Type B pancreatic cell (in vitro differentiated cells): ENCODE measurements at places on chromosomes 11 and 22. TPM values are rescaled to one million over a fixed set of nuclear protein-coding genes. Genes with fewer than 3 reads are reported as not detected.

- DNase-seq: no peak
- no peaks in the 10 kb centered on the region for H3K27me3 ChIP-seq
- no peak overlapping the region for H3K4me3 ChIP-seq
- no peaks in the 10 kb centered on the region for H3K4me1 ChIP-seq
Measured at GRCh38 chr11:104343578-104343977, 179.6 kb upstream of the PDGFD start.

- no peak for DNase-seq
- H3K27ac ChIP-seq: no peak overlapping the region
- H3K36me3 ChIP-seq: no peaks in the 10 kb centered on the region
- H3K4me1 ChIP-seq: peaks cover 8% of the 10 kb centered on the region
- no peaks in the 10 kb centered on the region for H3K27me3 ChIP-seq
Measured at GRCh38 chr22:31610611-31611010, 51.4 kb downstream of the PISD start.

The IGSF9B gene
- 6.6 and 10.6 TPM in 2 replicates for total RNA-seq

GRCh38 chr22:28801845-28802594 lies 1.7 kb upstream of the XBP1 start:
- H3K27me3 ChIP-seq: no peaks in the 10 kb centered on the region
- H3K4me1 ChIP-seq: peaks cover 28% of the 10 kb centered on the region
- H3K4me3 ChIP-seq: peak overlapping the region; percentile 83
- H3K27ac ChIP-seq: peak overlapping the region; percentile 87
- peaks cover 15% of the 10 kb centered on the region for H3K36me3 ChIP-seq
- DNase-seq: no peak

DNA sequence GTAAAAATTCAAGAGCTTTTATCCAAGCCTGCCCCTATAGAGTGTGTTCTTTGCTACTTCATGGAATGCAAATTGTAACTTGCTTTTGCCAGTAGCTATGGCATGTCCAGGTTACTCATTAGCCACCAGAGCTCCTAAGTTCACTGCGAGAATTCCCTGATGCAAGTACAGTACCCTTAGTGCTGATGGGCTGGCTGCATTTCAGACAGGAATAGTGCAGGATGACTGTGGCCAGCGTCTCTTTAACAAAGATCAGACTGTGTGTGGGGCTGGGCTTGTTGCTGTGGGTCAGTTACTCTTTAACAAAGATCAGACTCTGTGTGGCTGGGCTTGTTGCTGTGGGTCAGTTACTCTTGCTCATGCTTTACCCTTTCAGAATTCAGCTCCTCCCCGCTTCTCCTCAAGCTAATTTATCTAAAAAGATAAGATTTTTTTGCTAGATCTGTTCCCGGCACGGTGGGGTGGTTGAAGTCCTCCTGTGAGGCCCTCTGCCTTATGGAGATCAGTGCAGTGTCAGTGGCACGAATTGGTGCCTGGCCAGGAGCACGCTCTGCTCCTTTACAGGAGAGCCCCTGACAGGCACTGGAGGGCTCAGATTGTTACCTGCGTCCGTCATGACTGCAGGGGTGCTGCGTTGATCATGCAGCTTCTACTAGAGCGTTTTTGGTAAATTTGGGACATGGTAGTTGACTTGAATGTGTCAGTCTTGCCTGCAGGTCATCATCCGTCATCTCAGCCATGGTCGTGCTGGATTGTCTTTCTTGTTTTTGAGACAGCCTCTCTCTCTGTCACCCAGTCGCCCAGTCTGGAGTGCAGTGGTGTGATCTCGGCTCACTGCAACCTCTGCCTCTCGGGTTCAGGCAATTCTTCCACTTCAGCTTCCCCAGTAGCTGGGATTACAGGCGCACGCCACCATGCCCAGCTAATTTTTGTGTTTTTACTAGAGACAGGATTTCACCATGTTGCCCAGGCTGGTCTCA lies 27.0 kb downstream of the AP2A2 start:
- peaks cover 43% of the 10 kb centered on the region for H3K4me1 ChIP-seq
- no peaks in the 10 kb centered on the region for H3K27me3 ChIP-seq
- DNase-seq: no peak

The GLB1L2 gene
- total RNA-seq: 5.5 and 11.6 TPM in 2 replicates

DNA sequence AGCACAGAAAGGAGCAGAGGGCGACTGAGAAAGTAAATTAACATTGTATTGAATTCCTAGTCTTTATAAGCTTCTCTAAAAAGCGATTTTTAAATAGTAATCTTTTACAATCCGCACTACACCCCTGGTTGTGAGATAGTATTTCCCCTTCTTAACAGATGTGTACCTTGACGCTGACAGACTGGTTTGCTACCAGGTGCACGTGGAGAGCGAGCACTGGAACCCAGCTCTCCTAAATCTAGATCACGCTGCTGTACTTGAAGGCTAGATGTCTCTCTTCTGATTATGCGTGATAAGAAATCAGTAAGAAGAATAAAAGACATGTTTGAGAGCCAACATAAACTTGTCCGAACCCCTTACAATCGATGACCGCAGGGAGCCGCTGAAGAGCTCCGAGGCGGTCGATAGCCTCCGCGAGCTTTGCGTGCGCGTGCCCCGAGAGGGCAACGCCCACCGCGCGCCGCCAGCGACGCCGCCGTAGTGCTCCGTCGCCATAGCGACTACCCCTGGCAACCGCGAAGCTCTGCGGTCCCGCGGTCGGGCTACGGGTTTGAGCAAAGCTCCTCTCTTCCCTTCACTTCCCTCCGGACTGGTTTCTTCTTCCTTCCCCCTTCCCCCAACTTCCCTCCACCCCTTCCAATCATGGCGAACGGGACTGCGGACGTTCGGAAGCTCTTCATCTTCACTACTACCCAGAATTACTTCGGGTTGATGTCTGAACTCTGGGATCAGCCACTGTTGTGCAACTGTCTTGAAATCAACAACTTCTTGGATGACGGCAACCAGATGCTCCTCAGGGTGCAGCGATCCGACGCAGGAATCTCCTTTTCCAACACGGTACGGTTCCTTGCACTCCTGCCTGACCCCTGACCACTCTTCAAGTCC lies at the start of gene DYNC2H1:
Gene DYNC2H1, plus strand, starts transcription at position 494 of the 885 bp plus-strand sequence. Its CDS starts 149 bp downstream, at position 643.
- DNase-seq: peak; percentile 91
- H3K36me3 ChIP-seq: peaks cover 3% of the 10 kb centered on the region
- H3K27ac ChIP-seq: peak within 1 kb of the TSS; percentile 94
- peaks cover 16% of the 10 kb centered on the region for H3K4me1 ChIP-seq

The MS4A15 gene
- total RNA-seq: 0.27 TPM in 1 of 2 replicates, not detected in the other

The HSPB2 gene
- not detected in 2 replicates for total RNA-seq

The CRYBB3 gene
- not detected in 2 replicates for total RNA-seq

The OR2D2 gene
- total RNA-seq: 0.27 TPM in 1 of 2 replicates, not detected in the other

DNA sequence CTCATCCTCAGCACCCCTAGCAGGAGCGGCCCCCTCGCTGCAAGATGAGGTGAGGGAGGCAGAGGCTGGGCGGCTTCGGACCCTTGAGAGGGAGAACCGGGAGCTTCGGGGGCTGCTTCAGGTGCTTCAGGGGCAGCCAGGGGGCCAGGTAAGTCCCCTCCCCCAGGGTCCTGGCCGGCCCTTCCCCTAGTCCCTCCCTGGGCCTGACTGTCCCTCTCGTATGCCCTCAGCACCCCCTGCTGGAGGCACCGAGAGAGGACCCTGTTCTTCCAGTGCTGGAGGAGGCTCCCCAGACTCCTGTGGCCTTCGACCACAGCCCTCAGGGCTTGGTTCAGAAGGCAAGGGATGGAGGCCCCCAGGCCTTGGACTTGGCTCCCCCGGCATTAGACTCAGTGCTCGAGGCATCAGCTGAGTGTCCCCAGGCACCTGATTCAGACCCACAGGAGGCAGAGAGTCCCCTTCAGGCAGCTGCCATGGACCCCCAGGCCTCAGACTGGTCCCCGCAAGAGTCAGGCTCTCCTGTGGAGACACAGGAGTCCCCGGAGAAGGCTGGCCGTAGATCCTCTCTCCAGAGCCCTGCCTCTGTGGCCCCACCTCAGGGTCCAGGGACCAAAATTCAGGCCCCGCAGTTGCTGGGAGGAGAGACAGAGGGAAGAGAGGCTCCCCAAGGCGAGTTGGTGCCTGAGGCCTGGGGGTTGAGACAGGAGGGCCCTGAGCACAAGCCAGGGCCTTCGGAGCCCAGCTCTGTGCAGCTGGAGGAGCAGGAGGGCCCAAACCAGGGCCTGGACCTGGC lies 4.0 kb downstream of the CCDC88B start:
- H3K27ac ChIP-seq: no peak overlapping the region
- peaks cover 7% of the 10 kb centered on the region for H3K4me1 ChIP-seq
- no peaks in the 10 kb centered on the region for H3K36me3 ChIP-seq
- H3K27me3 ChIP-seq: peaks cover 4% of the 10 kb centered on the region
- no peak overlapping the region for H3K4me3 ChIP-seq

The CABP4 gene
- total RNA-seq: not detected in 2 replicates

DNA sequence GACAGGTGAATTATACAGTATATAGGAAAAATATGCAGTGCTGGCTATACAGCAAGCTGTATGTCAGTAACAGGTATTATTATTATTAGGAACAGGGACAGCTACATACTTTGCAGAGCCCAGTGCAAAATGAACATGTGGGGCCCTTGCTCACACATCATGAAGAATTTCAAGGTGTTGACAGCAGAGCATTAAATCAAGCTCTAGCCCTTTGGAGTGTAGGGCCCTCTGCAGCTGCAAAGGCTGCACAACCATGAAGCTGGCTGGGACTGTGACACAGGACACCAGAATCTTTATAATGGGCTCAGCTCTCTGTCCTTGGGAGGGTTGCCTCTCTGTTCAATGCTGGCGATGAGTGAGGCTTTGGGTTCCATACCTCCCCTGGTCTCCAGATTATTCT lies 44.9 kb upstream of the DAGLA start:
- H3K27ac ChIP-seq: no peak overlapping the region
- H3K36me3 ChIP-seq: no peaks in the 10 kb centered on the region
- no peaks in the 10 kb centered on the region for H3K27me3 ChIP-seq
- H3K4me3 ChIP-seq: no peak overlapping the region
- H3K4me1 ChIP-seq: peaks cover 1% of the 10 kb centered on the region

DNA sequence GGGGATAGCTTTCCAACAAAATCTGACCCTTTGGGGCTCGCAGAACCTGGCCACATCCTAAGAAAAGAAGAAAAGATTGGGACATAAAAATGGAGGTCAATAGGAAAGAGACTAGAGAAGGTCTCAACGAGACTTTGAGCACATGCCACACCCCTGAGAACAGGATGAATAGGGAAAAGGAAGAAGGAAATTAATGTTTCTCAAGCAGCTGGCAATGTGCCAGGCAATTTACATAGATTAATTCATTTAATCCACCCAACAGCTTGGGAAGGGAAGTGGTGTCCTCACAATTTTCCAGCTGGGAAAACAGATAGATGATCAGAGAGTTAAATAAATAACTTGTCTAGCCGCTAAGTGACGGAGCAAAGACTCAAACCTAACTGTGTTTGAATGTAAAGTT lies 50.7 kb downstream of the PAMR1 start:
- H3K36me3 ChIP-seq: no peaks in the 10 kb centered on the region
- no peak overlapping the region for H3K27ac ChIP-seq
- DNase-seq: no peak
- no peak overlapping the region for H3K4me3 ChIP-seq
- peaks cover 21% of the 10 kb centered on the region for H3K27me3 ChIP-seq

The APOL3 gene
- total RNA-seq: 2.0 and 2.3 TPM in 2 replicates
